MG63 (cell line): ENCODE measurements at places on chromosomes 5 and 9.

DNA sequence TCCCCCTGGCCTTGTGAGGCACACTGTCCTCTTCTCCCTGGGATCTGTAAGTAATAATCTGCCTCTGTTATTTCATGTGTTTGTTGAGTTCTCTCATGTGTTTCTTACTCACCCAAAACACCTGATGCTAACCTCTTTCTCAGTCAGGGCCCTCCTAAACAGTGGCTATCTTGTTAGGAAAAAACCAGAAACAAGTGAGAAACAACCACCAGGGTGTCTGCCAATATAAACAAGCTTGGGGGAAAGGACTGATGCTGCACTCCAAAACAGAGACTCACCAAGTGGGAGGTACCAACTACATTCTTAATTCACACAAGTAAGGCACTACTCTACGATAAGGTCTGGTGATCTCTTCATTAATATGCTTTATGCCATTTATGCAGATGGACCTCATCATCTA lies 564.4 kb downstream of the SEMA5A start:
- DNase-seq = no peak

DNA sequence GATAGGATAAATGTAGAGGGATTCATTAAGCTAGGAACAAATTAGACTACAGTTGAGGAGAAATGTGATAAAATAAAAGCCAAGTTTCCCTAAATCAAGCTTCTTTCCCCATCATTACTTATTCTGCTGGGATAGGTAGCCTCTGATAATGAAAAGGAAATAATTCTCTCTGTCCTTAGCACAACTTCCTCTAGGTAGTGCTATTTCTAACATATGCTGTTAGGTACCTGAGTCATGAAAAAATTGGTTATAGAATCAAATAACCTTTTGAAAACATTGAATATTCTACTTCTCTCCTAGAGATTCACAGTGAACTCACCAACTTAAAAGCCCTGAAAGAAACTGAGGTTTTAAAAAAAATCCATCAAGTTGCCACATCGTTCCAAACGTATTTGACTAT lies 1793.1 kb downstream of the EFNA5 start:
- no peak for DNase-seq

GRCh38 chr9:87063246-87063645 lies 115.9 kb upstream of the GAS1 start:
- DNase-seq = no peak

GRCh38 chr5:179830818-179831468 lies 10.2 kb downstream of the SQSTM1 start:
- DNase-seq = no peak

DNA sequence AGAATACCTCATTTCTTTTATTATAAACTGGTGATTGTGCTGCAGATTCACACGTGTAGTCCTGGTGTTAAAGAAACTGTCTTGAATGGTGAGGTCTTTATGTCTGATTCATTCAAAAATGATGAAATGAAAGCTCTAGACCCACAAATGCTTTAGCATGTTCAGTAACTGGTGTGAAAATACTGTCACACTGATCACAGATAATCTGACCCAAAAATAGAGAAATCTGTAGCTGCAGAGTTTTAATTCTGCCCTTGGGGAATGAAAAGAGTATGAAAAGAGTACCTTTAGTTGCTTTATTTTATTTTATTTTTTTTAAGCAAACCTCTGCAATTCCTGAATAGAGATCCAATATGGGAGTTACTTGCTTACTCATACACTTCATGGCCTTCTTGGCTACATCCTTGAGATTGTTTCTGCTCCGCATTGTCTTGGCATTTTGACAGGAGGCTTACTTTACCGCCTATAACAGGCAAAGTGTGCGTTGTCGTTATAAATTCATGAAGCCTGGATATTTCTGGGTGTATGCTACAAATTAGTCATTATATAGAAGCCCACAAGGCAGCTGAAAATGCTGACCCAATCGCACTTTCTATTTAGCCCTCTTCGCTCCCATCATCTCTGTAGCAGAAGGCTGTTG lies 2.7 kb downstream of the RGMB start:
- DNase-seq = peak; percentile 50

GRCh38 chr9:126877418-126877817 lies 17.0 kb downstream of the ZBTB34 start:
- DNase-seq = no peak

DNA sequence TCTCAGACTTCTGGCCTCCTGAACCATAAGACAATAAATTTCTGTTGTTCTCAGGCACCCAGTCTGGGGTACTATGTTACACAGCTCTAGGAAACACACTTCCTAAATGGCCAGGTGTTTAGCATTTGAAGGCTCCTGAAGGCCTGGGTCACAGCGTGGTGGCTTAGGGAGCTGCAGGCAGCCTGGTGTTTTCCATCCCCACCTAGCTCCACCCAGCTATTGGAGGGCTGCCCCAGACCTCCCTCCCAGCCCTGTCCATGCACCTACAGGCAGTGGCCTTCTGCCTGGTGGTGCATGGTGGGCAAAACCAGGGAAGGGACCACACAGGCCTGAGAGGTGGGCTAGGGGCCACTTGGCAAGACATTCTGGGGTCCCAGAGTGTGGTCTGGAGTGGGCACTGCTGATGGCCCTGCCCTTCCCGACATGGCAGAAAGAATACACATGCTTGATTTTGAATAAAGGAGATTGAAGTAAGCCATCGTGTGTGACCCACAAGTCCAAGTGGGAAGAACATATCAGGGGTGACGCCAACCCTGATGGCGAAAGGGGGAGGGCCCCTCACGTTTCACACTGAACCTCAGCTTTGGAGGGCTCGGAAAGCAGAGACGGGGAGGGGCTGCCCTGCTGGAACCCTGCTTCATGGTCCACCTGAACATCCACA lies 1.3 kb upstream of the SUSD3 start:
- no peak for DNase-seq

DNA sequence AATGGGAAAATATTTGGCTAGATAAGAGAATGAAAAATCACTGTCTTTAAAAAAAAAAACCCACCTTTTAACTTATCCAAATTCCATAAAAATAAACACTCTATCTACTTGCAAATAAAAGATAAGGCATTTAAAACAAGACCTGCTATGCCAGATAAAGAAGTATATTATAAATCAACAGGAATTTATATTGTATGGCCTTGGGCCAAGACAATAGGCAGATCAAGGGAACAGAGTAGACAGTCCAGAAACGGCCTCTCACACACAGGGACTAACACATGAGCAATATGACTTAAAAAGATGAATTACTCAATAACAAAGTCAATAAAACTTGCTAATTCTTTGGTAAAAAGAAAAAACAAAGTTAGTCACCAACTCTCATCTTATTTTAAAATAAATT lies 34.7 kb upstream of the ICE1 start:
- no peak for DNase-seq

DNA sequence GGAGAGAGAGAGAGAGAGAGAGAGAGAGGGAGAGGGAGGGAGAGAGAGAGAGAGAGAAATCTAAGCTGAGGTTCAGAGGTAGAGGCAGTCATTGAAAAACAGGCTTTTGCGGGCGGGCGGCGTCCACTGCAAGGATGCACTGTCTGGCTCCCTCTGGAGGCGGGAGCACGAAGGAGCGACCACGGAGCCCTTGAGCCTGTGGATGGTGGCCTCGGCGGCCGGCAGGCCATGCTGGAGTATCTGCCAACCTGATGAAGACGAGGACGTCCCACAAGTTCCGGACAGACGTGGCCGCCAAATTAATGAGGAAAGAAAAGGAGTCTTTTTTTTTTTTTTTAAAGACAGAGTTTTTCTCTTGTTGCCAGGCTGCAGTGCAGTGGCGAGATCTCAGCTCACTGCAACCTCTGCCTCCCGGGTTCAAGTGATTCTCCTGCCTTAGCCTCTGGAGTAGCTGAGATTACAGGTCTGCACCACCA lies 2.2 kb upstream of the CCDC125 start:
- peak; percentile 84 for DNase-seq

GRCh38 chr5:74576941-74577456 lies 63.5 kb downstream of the ENC1 start:
- no peak for DNase-seq

DNA sequence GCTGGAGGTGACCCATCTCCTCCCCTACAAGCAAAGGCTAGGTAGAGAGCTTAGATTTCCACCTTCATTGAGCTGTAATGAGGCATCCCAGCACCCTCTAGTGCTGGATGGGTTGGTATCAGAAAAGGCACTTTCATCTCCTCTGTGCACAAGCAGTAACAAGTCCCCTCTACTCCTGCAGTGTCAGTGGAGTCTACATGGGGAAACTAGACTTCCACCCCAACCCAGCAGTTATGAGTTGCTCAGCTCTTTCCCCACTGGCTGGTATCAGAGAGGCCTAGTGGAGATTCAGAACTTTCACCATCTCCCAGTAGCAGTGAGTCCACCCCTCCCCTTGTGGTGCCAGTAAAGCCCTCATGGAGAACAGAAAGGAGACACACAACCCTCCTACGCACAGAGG lies 17.9 kb downstream of the FCN1 start:
- no peak for DNase-seq

DNA sequence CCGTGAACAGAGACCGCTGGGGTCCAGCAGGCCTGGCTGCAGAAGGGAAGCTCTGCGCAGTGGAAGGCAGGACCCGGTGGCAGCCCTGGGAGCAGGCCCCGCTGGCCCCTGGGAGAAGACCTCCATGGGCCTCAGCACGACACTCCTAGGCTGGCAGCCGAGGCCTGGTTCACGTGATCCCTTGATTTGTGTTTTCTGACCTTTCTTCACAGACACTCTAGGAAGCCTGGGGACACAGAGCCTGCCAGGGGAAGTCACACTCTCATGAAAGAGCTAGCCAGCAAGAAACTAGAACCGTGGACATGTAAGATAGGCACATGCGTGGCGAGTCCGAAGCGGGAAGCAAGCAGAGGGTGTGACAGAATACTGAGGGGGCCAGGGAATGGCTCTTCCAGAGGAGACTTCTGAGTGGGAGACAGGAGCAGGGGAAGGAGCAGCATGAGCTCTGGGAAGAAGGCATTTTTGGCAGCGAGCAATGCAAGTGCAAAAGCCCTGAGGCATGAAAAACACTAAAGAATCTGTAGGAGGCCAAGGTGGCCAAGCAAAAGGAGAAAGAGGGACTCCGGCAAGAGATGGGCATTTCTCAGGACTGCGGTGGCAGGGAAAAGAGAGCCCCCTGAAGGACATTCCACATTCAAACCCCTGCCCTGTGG lies 26.6 kb upstream of the IL17B start:
- no peak for DNase-seq

DNA sequence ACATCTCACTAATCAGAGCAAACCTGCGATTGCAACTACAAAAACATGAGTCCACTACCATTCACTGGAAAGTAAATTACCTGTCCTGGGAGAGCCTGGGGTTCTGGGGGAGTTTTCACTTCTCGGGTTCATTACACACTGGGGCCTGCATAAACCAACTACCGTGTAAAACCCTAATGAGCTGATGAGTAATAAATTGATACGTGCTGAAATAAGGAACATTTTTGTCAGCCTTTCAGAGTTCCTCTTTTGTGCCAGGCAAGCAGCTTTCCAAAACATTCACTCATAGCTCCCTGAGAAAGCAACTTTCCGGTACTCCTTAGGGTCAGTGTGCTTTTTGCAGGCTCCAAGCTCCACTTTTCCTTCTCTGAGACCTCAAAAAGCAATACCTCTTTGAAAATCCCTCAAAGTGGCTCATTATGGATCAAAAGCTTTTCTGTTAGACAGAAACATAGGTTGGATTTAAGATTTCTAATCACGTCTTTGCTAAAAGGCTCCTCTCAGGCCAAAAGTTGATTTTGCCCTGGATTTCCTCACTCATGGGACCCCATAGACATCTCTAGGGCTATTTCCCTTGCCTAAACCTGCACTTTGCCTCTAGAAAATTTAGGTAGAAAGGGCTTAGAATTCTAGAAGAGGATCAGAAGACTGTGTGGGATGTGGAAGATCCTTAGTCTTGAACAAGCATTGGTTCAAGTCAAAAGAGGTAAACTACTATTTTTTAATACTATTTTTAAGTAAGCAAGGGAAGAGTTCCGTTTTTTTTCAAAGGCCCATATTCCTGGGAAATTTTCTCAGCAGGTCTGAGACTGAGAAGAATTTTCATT lies 74.8 kb downstream of the ST8SIA4 start:
- no peak for DNase-seq
